Activated naive CD4-positive, alpha-beta T cell treated with anti-CD3 and anti-CD28 coated beads, Interleukin-2, amount 10 ng/mL, durations not matched to agents 7 days and 5 days (primary cell): ENCODE measurements at places on chromosomes 3 and 15.

GRCh38 chr3:127556565-127556964 lies 34.0 kb downstream of the TPRA1 start:
- no peak for DNase-seq

- DNase-seq, result no peak
These were observed 61.2 kb downstream of the THBS1 start for GRCh38 chr15:39642011-39642640.

- DNase-seq, result no peak
These were observed 299.2 kb downstream of the ADAMTS17 start for GRCh38 chr15:100042558-100042957.

DNA sequence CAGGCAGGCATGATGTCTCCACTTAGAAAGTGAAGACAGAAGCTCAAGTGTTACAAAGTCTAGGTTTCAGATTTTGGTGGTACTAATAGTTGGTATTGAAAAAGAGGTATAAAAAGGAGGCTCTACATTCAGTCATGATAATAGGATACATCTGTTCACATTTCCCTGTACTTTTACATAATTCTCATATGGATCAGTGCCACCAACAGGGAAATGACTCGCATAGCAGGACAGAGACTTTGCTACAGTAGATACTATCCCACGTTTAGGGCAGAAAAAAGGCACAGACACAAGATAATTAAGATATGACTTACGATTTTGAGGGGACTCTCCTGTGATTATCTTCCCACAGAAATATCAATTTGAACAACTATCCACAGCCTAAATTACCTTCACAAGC lies 1062.9 kb upstream of the EPHA6 start:
- DNase-seq, result no peak

- DNase-seq, result no peak
These were observed 136.8 kb upstream of the BNIP2 start for GRCh38 chr15:59825901-59826300.

DNA sequence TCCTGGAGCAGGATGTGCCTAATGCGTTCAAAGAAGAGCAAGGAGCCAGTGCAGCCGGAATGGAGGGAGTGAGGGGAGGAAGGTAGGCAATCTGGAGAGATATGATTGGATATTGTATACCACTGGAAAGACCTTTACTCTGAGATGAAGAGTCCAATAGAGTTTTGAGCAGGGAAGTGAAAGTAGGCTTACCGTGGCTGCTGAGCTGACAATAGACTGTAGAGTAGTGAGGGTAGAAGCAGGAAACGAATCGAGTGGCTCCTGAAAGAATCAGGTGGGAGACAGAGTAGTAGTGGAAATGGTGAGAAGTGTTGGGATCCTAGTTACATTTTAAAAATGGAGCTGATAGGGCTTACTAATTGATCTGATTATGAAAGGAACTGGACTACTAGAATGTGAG lies 51.8 kb upstream of the NUDT16 start:
- no peak for DNase-seq

GRCh38 chr3:105103139-105103538 lies 263.6 kb upstream of the ALCAM start:
- DNase-seq, result no peak

DNA sequence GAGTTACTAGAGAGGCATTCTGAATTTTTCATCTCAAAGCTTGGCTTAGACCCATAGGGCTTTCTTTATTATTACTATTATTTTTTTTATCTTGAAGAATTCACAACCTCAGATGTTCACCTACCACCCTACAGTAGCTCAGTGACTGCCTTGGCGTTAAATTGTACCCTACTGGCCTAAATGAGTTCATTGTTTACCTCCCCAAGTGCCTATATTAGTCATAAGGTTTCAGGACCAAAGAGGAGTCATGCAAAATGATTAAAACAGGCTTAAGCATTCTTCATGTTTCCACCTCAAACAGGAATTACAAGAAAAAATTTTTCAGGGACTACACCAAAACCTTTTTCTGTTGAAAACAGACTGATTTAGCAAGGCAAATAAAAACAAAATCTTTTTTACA lies 751.5 kb downstream of the SQOR start:
- DNase-seq, result no peak

GRCh38 chr3:74415731-74416130 lies 198.7 kb downstream of the CNTN3 start:
- DNase-seq, result no peak

DNA sequence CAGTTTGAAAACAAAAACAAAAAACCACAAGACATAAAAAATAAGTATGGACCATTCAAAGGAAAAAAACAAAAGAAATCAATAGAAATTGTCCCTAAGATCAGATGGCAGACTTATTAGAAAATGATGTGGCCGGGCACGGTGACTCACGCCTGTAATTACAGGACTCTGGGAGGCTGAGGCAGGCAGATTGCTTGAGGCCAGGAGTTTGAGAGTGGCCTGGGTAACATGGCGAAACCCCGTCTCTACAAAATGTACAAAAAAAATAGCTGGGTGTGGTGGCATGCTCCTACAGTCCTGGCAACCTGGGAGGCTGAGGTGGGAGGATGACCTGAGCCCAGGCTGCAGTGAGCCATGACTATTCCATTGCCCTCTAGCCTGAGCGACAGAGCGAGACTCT lies 16.6 kb downstream of the SPCS1 start:
- no peak for DNase-seq

DNA sequence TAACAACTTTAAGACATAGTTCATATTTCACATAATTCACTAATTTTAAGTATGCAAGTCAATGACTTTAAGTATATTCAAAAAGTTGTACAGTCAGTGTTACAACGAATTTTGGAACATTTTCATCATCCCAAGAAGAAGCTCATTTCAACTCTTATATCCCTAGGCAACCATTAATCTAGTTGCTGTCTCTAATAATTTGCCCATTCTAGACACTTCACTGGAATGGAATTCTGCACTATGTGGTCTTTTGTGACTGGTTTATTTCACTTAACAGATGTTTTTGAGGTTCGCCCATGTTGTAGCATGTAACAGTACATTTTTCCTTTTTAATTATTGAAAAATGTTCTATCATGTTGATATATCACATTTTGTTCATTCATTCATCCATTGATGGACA lies 104.2 kb upstream of the SPRED1 start:
- no peak for DNase-seq

GRCh38 chr15:93848490-93848889 lies 382.9 kb upstream of the MCTP2 start:
- no peak for DNase-seq

DNA sequence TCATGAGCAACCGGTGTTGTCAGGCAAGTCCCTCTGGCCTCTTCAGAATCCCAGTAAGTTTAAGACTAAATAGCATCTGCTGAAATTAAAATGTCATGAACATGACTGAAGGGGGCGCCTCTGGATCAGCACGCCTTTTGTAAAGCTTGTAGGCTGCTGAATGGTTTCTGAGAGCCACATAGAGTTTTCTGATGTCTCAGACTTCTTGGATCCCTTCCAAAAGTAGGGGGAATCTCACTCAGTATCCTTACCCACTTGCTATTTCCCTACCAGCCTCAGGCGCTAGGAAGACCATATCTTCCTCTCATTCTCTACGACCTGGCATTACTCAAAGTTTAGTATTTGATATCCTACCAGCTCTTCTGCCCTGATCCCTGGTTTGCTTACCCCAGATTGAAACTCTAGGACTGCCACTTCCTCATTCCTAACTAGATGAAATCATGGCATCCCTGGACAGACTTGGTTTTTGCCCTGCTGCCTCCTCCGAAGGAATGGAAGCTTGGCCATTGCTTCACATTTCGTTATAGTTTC lies 62.7 kb upstream of the CD47 start:
- peak; percentile 76 for DNase-seq

DNA sequence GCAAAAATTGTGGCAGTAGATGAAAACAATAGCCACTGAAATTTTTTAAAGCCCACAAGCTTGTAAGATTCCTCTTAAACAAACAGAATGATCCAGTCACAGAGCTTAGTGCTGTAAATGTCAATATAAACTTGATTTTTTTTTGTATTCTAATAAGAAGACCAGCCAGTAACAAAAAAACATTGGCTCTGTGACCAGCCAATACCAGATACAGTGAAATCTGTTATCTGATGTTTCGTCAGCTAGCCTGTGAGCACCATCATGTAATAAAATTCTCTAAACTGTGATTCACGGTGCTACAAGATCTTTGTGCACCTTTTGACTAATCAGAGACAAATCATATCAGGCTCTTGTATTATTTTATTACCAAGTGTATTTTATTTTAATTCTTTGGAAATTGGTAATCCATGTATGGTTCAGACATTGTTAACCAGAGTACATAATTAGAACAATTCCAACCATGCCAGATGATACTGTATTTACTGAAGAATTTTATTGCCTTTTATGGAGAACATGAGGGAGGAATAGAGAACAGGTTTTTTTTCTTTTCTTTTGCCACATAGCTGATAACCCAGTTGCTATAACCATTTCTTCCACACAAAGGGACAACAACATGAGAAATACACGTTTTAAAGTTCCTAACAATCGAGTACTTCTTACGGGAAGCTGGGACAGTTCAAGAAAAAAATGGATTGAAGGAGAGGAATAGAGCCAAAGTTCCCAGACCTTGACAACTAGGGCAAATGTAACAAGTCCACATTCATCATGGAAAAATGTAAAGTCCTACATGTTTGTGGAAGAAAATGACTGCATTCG lies 71.9 kb downstream of the FILIP1L start:
- no peak for DNase-seq

- no peak for DNase-seq
These were observed 26.0 kb downstream of the TMEM158 start for GRCh38 chr3:45199837-45200648.

DNA sequence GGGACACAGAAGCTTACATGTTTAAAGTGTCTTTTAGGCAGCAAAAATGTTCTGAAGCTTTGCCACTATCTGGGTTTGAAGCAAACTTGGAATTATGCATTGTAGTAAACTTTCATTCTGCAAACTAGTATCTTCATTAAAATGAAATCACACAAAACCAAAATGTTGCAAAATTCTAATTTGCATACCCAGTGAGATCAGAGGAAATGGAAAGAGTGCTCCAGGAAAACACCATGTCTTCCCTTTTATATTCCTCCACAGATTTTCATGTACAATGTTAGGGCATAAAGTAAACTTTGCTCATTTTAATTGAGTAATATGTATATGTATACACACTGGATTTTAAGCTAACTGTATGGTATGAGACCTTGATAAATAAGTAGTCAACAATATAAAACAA lies 23.9 kb downstream of the ANO10 start:
- no peak for DNase-seq

- no peak for DNase-seq
These were observed 6.7 kb upstream of the DGKG start for GRCh38 chr3:186368717-186369116.

DNA sequence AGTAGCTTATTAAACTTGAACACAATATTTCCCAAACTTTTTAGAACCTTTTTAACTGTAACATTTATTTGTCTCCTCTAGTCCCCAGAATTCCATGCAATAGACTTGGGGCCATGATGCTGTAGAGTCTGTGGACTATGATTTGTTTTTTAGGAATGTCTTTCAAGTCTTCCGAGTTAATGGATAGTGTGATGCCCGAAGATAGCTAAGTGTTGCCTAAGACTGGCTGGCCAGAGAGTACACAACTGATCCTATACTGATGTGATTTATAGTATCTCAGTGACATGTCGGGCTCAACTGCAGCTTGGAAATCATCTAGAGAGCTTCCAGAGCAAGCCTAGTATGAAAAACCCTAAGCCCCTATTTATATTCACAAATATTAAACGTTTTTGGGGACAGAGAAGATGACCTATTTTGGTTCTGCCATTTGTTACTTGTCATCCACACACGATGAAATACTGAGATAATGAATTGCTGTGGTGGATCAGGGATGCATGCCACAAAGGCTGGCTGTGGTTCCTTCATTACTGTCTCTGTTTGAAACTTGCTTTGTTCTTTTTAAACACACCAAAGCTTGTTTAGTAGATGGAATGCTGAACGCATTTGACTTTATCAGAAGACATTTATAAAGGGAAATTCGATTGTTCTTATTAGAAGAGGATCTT lies 507.4 kb downstream of the TAFA4 start:
- no peak for DNase-seq

DNA sequence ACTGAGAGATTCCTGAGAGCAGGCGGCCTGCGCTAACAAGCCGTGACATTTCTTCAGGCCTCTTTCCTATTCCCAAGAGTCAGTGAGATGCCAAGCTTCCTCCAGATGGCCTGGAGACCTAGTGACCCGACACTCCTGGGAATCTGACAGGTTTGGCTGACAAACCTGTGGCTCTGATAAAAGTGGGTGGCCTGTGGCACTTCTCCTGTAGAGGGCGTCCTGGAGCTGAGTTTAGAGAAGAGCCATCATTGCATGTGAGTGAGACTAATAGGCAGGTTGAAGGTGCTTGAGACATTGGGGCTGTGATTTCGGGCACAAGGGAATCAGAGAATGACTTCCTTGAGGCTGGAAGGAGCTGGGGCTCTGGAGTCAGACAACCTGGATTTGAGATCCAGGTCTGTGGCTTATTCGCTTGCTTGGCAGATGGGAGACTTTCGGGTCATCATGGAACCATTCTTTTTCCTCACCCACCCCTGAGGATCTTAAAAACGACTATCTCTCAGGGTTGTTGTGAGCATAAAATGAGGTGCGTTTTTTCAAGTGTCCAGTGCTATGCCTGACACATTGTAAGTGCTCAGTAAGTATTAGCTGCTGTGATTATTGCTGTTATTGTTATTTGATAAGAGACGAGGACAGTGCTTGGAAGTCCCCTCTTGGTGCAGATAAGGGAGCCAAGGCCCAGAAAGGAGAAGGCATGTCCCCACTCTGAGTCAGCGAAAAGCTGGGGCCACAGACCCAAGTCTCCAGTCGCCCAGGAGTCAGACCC lies 77.2 kb downstream of the SCN10A start:
- peak; percentile 36 for DNase-seq

DNA sequence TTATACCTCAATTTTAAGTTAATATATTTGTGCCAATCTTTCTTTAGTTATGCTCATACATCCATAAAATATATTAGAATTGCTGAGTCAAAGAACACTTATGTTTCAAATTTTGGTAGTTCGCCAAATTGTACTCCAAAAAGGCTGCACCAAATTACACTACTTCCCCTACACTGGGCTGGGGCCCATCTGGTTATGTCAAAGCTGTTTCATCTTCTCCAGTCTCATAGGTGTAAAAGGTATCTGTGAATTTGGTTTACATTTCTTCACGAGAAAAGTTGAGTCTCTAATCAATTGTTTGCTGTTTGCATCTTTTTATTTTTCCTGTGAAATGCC lies 706 bp downstream of the FSIP1 start:
- no peak for DNase-seq

DNA sequence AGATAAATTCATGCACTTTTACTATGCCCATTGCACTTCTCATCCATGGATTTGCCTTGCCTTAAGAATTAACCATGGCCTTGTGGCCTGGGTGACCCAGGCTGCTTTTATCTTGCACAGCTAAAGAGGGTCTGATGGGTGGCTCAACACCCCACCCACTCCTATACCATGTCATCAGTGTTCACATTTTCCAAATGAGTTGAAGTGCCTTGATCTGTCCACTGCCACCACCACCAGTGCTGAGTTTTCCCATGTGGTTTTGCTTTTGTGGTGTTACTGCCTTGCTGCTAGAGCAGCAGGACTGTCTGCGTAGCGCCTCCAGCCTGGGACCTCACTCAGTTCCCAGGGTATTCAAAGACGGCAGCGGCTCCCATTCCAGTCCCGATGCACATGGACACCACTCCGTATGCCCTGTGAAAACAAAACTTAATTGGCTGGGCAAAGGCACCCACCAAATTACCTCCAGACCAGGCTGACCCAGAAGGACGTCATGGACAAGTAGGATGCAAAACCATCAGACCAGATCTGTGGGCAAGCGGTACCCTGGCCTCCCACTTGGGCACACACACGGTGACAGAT lies 14.1 kb downstream of the ACAA1 start:
- DNase-seq, result no peak
